HT1080 (cell line): ENCODE measurements at places on chromosomes 4 and X. TPM values are rescaled to one million over a fixed set of nuclear protein-coding genes. Genes with fewer than 3 reads are reported as not detected.

TEX13C gene
- total RNA-seq = 0.14 TPM in 1 of 2 replicates, not detected in the other

CT45A5 gene
- total RNA-seq = 4.1 and 5.8 TPM in 2 replicates

LRP2BP gene
- 0.08 and 0.13 TPM in 2 replicates for total RNA-seq

RAB39B gene
- 0.50 and 0.85 TPM in 2 replicates for total RNA-seq

SRPX gene
- total RNA-seq = 151 and 170 TPM in 2 replicates

LNX1 gene
- 0.87 and 1.3 TPM in 2 replicates for total RNA-seq

USP17L18 gene
- not detected in 2 replicates for total RNA-seq

PAGE2B gene
- total RNA-seq = 0.37 TPM in 1 of 2 replicates, not detected in the other

SCARB2 gene
- total RNA-seq = 76.0 and 79.0 TPM in 2 replicates
